ENCODE measurements at places on chromosomes 7 and 10. TPM values are rescaled to one million over a fixed set of nuclear protein-coding genes. Genes with fewer than 3 reads are reported as not detected.
A peak's percentile ranks its signal among the peaks of the same experiment; 100 is the strongest.

DNA sequence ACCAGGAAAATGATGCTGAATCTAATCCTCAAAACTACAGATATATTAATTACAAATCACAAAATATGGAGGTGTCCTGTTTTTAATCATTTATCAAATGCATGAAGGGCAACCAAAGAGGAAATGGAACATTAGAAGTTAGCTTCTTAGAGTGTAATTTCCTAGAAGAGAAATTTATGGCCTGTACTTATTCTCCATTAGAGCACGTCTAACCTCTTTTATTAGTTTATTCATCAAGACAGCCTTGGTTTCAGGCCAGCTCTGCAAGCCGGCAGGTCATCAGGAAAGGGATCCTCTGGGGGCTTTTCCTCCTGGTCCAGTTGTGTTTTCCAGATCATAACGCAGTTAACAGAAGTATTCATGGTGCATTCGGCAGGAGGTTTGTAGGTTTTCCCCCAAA lies 517.6 kb downstream of the KCNMA1 start:
- no peak for ATAC-seq

GRCh38 chr7:150956395-150957132 lies 21.6 kb downstream of the KCNH2 start:
- no peak for ATAC-seq

ACTL6B gene
- total RNA-seq = not detected

- no peak for ATAC-seq
Observed at GRCh38 chr10:110403593-110403992, 94.1 kb upstream of the DUSP5 start.

DNA sequence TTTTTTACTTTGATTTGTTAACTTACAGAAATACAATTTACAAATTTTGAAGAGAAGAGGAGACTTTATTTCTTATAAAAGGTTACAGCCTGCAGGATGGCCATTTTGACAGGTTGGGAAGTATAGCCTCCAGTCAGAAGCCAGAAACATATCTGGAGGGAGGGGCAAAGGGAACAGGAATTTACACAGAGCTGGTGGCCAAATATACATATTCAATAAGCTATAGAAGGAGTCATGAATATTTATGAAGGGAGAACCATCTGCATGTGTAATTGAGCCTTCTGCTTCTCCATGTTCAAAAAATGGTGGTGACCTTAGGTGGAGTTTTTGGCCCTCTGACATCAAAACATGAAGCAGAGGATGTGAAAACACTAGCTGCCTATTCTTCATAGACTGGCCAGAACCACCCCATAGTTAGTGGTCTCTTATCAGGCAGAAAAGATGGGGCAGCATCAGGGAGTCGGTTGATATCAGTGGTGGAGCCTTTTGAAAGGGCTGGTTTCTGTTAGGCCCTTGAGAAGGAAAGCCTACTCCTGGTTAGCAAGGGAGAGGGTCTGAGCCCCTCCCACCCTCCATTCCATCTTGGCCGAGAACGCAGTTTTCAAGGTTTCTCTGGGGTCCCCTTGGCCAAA lies 57.2 kb downstream of the ENTPD1 start:
- no peak for ATAC-seq

PTPRN2 gene
- 1.4 TPM for total RNA-seq

- ATAC-seq = peak; percentile 96
Observed at GRCh38 chr7:21338728-21339164, 89.1 kb upstream of the SP4 start.

DNA sequence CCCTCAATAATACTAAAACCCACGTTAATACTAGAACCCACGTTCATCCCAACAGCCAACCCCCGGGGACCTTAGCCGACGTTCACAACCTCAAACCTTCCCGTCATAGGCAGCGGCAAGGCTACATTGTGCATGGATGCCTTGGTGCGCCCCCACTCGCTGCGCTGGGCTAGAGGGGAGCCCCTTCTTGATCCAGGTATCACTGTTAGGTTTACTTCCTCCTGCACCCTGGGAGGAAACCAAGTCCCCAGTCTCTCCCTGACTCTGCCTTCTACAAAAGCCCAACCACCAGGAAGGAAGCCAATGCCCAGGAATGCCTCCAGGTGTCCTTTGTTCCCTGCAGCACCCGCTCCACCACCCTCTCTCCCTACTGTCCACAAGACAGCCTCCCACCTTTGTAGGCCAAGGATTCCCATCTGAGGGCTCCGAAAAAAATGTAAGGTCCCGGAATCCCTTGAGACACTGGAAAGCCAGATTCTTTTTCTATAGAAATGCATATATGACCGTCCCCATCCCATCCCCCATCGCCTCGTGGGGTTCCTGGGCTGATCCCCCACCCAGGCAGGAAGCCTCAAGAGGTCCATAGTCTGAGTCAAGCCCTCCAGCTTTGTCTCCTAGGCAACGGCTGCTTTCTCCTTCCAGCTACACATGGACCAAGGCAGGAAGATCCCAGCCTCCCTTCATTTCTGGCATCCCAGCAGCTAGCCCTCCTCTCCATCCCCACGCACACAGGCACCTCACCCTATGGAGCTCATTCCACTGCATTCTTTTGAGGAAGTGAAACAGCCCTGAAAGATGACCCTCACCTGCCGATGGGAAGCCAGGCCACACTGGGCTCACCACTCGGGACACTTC lies 25.2 kb downstream of the CTBP2 start:
- ATAC-seq = no peak

GRID1 gene
- not detected for total RNA-seq

GRCh38 chr7:116698930-116699721 lies 27.1 kb downstream of the MET start:
- ATAC-seq = no peak

DNA sequence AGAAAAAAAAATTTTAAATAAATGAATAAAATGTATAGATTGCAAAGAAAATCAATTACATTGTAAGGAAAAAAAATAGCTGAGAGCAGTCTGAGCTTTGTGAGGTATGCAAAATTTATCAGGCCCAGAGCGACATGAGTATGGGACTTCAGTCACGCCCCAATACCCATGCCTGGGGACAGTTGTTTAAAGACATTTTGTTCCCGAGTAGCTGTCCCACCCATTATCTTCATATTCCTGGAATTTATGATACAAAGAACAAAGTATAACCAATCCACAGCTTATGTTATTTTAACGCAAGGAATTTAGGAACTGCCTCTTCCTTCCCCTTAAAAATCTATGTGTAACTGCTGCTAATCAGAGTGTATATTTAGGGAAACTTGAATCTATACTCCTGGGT lies 1.6 kb upstream of the PON2 start:
- ATAC-seq = no peak

DENND2A gene
- total RNA-seq = not detected

DNA sequence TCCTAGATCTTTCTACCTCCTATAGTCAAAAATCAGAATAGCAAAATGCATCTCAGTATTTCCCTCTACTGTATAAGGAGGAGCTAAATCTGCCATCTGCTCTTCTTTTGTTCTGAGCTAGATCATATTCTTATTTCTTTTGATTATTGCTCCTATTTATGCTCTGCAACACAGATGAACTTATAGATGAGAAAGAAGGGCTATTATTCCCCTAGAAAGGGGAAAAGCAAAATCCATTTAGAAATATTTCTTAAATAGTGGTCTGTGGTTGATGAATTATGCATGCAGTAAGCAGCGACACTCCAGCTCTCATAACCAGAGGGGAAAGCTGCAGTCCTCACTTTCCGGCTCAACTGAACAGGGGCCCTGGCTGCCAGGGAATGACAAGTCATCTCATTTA lies 207.3 kb upstream of the SORCS1 start:
- ATAC-seq = no peak

- no peak for ATAC-seq
Observed at GRCh38 chr10:113390896-113391295, 162.0 kb upstream of the HABP2 start.

DNA sequence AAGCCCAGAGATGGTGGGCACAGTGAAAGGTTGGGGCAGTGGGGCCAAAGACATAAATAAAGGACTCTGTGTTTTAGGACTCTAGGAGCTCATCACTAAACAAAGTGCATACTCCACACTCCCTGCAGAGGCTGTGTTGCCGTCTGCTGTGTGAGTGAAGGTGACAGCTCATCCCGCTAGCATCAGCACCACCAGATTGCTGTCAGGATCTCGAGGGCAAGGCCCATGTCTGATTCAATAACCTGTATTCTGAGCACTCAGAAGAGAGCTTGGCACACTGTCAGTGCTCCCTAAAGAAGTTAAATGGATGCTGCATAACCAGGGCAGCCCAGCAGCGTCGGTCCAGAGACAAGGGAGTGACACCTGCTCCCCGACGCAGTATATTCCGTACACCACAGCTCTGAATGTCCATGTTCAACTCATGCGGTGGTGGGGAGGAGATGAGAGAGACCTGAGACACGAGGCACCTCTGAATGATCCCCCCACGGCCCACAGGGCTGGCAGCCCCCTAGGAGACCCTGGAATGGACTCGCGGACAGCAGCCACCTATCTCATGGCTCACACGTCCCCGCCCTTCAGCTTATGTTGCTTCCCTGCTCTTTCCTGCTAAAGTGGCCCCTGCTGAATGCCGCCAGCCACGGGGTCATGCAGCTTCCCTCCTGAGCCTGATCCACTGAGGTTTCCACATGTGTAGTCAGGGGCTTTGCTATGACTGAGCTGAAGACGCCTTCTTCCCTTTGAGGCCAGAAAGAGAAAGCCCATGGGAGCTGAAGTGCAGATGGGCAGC lies 132.7 kb upstream of the KCNMA1 start:
- ATAC-seq = no peak

DNA sequence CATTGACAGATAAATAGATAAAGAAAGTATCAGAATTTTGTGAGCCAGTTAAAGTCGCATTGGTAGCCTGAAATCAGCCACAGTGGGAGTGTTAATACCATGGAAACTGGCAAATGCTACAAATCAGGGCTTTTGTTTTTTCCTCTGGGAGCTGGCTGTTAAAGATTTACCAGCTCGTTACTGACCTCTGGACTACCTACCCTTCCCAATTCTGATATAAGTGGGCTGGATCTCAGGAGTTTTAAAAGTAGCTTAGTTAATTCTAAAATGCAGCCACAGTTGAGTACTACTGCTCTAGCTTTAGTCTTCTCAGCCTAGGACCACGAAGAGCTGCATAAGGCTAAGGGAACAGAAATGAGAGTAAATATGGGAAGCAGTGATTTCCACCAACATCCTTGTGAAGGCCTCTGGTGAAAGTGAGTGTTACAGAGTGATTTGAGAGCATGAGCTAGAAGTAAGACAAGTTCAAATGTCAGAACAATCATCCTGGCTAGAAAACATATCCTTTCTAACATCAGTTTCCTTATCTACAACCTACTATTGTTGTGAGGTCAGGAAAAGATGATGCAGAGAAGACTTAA lies 53.2 kb downstream of the A1CF start:
- ATAC-seq = no peak

- ATAC-seq = no peak
Observed at GRCh38 chr7:116152276-116152675, 58.1 kb upstream of the TES start.

AIFM2 gene
- 14.3 TPM for total RNA-seq

PAX2 gene
- not detected for total RNA-seq
